ENCODE measurements at places on chromosomes 3 and 15. TPM values are rescaled to one million over a fixed set of nuclear protein-coding genes. Genes with fewer than 3 reads are reported as not detected.

The LRRN1 gene
- not detected for total RNA-seq

The CADPS gene
- total RNA-seq, result not detected

The SLC25A26 gene
- total RNA-seq, result 17.6 TPM

The CYP19A1 gene
- not detected for total RNA-seq

The CCNDBP1 gene
- 81.0 TPM for total RNA-seq

The FSIP1 gene
- total RNA-seq, result 0.51 TPM

The NR2E3 gene
- total RNA-seq, result under 0.01 TPM

All from dermis microvascular lymphatic vessel endothelial cell (primary cell).